ENCODE measurements at places on chromosomes 4 and X.

- DNase-seq = no peak
These were observed 186.7 kb upstream of the NOCT start for GRCh38 chr4:138828926-138829325.

GRCh38 chr4:186738421-186738820 lies 14.8 kb upstream of the FAT1 start:
- DNase-seq = no peak

GRCh38 chr4:119479835-119480234 lies 148.8 kb downstream of the PDE5A start:
- no peak for DNase-seq

GRCh38 chrX:63744850-63745394 lies 40.1 kb downstream of the ARHGEF9 start:
- no peak for DNase-seq

Measured in urothelium cell line (cell line).